ENCODE measurements at places on chromosomes 5 and 9. TPM values are rescaled to one million over a fixed set of nuclear protein-coding genes. Genes with fewer than 3 reads are reported as not detected.

DNA sequence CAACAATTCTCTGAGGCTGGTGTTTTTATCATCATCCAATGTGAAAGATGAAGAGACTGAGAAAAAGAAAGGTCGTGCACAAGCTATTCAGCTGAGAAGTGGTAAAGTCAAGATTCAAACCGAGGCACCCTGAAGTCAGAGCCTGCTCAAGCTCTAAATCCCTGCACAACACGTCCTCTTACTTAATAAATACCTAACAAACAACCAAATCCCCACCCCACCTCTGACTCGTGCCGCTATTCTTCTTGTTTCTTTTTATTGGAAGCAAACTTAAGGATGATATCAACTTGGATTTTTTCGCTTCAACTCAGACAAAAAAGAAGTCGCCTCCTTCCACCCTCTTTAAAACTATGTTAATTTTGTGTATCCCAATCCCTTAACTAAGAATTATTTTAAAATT is 140.2 kb downstream of the CEP120 start:
- no peaks in the 10 kb centered on the region for H3K27me3 ChIP-seq
- no peak overlapping the region for H3K4me3 ChIP-seq
- no peak for DNase-seq
- H3K27ac ChIP-seq = no peak overlapping the region

- no peak overlapping the region for H3K27ac ChIP-seq
- no peak overlapping the region for H3K4me3 ChIP-seq
- no peaks in the 10 kb centered on the region for H3K4me1 ChIP-seq
- no peak for DNase-seq
Measured at GRCh38 chr5:157160001-157160400, 6.1 kb downstream of the GARIN3 start.

GRCh38 chr9:89522959-89523285 is 25.0 kb upstream of the SEMA4D start:
- no peaks in the 10 kb centered on the region for H3K36me3 ChIP-seq
- no peak overlapping the region for H3K27ac ChIP-seq
- no peak for DNase-seq
- no peaks in the 10 kb centered on the region for H3K27me3 ChIP-seq

DNA sequence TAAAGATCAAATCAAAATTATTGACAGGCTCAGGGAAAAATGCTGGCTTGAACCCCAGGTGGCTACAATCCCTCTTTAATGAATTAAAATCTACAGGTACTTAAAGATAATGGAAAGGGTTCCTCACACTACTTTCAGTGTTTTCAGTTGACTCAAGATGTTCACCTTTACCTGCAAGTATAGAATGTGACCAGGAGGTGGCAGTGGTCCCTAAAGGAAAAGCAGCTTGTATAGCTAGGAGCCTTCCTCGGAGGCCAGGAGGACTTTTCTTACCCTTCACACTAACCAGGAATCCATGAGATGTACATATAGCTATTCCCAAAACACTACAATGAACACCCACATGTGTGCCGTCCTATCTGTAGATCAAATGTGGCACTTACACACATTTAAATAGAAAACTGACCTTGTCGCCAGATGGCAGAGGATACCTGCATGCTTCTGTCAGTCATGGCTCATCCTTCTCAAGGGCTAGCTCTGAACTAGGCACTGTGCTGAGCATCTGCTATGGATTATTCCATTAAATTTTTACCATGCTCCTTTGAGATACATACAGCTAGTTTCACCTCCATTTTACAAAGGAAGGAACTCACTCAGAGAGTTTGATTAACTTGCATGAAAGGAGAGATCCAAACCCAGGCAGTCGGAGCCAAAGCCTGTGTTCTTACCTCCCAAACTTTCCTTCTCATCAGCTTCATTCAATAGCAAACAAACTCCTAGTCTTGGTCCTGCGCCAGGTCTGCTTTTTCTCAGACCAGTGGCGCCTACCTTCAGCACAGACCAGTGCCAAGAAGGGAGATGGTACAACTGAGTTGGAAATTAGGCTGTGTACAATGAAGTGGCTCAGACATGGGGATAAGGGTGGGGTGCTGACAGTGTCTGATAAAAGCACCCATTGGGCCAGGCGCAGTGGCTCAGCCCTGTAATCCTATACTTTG is 24.5 kb downstream of the C9orf152 start:
- H3K4me3 ChIP-seq = no peak overlapping the region
- no peaks in the 10 kb centered on the region for H3K36me3 ChIP-seq
- no peak overlapping the region for H3K27ac ChIP-seq
- peak; percentile 37 for DNase-seq
- H3K27me3 ChIP-seq = no peaks in the 10 kb centered on the region
- no peaks in the 10 kb centered on the region for H3K4me1 ChIP-seq

The SPEF2 gene
- 10.2 TPM for total RNA-seq

The CCNI2 gene
- 0.10 TPM for total RNA-seq

- H3K4me1 ChIP-seq = no peaks in the 10 kb centered on the region
- DNase-seq = no peak
- no peak overlapping the region for H3K27ac ChIP-seq
- no peak overlapping the region for H3K4me3 ChIP-seq
- no peaks in the 10 kb centered on the region for H3K36me3 ChIP-seq
Measured at GRCh38 chr9:117377046-117377445, 37.8 kb downstream of the ASTN2 start.

The PCDHGB2 gene
- 11.9 TPM for total RNA-seq

GRCh38 chr5:30121043-30121442 is 1072.4 kb upstream of the CDH6 start:
- H3K27ac ChIP-seq = no peak overlapping the region
- no peaks in the 10 kb centered on the region for H3K27me3 ChIP-seq
- H3K4me3 ChIP-seq = no peak overlapping the region
- H3K4me1 ChIP-seq = no peaks in the 10 kb centered on the region

The OLFM1 gene
- 19.9 TPM for total RNA-seq

DNA sequence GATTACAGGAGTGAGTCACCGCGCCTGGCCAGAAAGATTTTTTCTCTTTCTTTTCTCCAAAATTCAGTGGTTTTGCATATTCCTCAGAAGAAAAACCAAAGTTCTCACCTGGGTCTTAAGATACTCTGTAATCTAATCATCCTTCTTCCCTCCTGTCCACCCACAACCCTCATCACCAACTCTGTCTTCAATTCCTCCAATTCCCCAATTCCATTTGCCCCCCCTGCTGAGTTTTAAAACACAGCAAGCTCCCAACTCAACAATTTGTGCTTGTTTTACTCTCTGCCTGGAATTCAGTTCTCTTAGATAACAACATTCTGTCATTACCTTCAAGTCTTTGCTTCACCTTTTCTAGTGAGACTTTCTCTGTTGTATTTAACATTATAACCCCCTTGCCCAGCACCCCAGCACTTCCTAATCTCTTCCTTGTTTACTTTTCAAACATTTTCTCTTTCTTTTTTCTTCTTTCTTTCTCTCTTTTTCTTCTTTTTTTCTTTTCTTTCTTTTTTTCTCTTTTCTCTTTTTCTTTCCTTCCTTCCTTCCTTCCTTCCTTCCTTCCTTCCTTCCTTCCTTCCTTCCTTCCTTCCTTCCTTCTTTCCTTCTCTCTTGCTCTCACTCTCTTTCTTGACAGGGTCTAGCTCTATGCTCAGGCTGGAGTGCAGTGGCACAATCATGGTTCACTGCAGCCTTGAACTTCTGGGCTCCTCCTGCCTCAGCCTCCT is 7.8 kb downstream of the TEX48 start:
- no peaks in the 10 kb centered on the region for H3K4me1 ChIP-seq
- H3K27ac ChIP-seq = no peak overlapping the region
- no peaks in the 10 kb centered on the region for H3K36me3 ChIP-seq
- DNase-seq = no peak
- H3K27me3 ChIP-seq = no peaks in the 10 kb centered on the region

DNA sequence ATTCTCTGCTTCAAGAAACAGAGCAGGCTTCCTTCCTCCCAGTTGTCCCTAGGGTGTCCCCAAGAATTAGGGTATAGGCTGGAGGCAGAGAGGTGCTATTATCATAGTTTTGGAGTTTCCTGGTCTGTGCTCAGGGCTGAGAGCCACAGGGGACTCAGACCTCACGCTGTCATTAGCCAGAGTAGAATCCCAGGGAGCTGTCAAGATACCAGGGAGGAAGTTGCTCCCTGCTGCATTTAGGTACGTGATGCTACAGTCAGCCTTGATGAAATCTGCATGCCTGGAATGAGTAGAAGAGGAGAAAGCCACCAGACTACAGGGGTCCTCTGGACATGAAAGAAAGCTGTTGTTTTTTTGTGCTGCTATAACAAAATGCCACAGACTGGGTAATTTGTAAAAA is 273.2 kb downstream of the SH3GL2 start:
- no peaks in the 10 kb centered on the region for H3K4me1 ChIP-seq
- H3K27ac ChIP-seq = no peak overlapping the region
- H3K36me3 ChIP-seq = no peaks in the 10 kb centered on the region

- DNase-seq = no peak
- no peaks in the 10 kb centered on the region for H3K36me3 ChIP-seq
- H3K27ac ChIP-seq = no peak overlapping the region
- no peaks in the 10 kb centered on the region for H3K4me1 ChIP-seq
- no peak overlapping the region for H3K4me3 ChIP-seq
Measured at GRCh38 chr9:22211588-22212360, 202.7 kb upstream of the CDKN2B start.

- H3K36me3 ChIP-seq = no peaks in the 10 kb centered on the region
- H3K27me3 ChIP-seq = no peaks in the 10 kb centered on the region
- DNase-seq = no peak
- H3K4me3 ChIP-seq = no peak overlapping the region
- no peak overlapping the region for H3K27ac ChIP-seq
Measured at GRCh38 chr5:96843140-96843539, 33.2 kb upstream of the ERAP2 start.

- H3K27ac ChIP-seq = peak overlapping the region; percentile 70
- H3K27me3 ChIP-seq = no peaks in the 10 kb centered on the region
- no peak overlapping the region for H3K4me3 ChIP-seq
- H3K36me3 ChIP-seq = no peaks in the 10 kb centered on the region
Measured at GRCh38 chr5:7394889-7395431, 978 bp upstream of the ADCY2 start.

GRCh38 chr9:89874351-89875321 is 269.8 kb downstream of the GADD45G start:
- H3K36me3 ChIP-seq = no peaks in the 10 kb centered on the region
- peak overlapping the region; percentile 21 for H3K27ac ChIP-seq
- H3K27me3 ChIP-seq = no peaks in the 10 kb centered on the region
- no peak overlapping the region for H3K4me3 ChIP-seq
- DNase-seq = peak; percentile 18
- H3K4me1 ChIP-seq = no peaks in the 10 kb centered on the region

Measured in ovary (tissue), 10 donors.